ENCODE measurements at places on chromosomes 2 and 18.

DNA sequence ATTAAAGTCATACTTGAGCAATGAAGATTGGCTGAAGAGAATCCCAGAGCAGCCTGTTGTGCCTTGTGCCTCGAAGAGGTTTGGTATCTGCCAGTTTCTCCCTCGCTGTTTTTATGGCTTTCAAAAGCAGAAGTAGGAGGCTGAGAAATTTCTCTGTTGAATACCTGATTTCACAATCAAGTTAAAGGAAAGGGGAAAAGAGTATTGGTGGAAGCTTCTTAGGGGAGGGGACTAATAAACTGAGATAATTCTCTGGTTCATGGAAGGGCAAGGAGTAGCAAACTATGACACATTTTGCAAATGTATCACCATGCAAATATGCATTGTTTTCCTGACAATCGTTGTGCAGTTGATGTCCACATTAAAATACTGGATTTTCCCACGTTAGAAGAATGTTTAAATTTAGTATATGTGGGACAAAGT lies at the start of gene IL1B:
Gene IL1B, minus strand, starts transcription at position 85 of the 423 bp plus-strand sequence. CDS start 550 bp downstream, outside the sequence.
- DNase-seq, result peak; percentile 87

DNA sequence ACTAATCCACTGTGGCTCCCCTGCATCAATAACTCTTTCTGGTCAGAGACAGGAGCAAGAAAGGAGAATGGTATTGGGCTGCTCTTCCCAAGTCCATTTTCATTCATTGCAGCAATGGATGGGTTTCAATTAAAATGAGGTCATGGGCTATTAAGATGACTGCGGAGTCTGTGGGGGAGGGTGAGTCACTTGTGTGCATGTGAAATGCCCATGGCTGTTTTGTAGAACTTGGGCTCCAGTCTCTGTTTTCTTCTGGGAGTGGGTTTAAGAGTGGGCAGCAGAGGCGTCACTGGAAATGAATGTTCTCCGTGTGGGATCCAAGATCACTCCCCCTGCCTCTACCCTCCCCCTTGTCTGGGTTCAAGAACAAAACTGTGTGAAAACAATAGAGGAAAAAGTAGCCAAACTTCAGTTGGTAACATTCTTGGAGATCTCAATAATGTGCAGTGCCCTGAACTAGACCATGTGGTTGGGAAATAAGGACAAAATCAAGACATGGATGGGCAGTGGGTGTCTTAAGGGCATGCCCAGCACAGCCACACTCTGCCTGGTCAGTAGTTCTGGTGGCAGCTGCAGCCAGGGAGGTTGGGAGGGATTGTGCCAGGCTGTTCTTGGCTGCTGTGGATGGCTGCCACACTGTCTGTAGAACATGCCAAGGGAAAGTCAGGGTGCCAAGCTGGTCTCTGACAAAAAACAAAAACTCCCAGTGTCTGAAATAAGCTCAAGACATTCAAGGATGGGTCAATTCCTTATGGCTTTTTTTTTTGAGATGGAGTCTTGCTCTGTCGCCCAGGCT lies 68.2 kb upstream of the CXCR4 start:
- peak; percentile 9 for DNase-seq

- DNase-seq, result no peak
Measured at GRCh38 chr2:126507425-126507911, 148.5 kb upstream of the GYPC start.

DNA sequence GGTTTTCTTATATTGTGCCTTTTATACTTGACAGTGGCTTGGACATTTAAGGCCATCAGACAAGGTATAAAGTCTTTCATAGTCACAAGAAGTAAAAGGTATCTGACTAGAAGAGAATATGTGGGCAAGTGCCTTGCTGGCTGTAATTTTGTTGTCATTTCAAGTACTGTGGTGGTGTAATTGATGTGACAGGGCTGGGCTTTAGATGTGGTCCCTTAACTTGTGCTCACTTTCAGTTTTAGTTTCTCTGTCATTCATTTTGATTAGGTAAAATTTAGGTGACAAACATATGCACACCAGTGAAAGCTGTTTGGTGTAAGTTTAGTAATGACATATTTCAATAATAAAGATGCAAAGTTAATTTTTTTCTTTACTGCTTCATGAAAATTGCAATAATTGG lies 31.2 kb upstream of the TBR1 start:
- DNase-seq, result no peak

DNA sequence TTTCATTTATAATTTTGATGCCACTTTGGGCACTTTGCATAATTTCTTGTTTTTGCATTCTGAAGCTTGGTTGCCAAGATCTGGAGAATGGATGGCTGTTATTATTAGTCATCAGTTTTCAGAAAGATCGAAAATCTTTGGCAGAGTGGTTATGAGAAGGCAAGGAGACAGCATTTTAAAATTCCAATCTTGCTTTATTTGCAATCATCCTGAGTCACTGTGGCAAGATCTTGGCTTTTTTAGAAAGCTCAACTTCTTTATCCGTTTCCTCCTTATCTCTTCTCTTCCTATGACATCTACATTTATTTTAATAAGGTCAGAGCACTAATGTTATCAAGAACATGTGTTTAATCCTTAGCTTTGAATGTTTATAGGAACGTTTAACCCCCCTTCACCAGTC lies 31.1 kb upstream of the EIF2AK3 start:
- peak; percentile 34 for DNase-seq

GRCh38 chr2:60064687-60065389 lies 488.6 kb downstream of the BCL11A start:
- DNase-seq, result no peak

- DNase-seq, result peak; percentile 45
Measured at GRCh38 chr2:207167099-207167923, 1.6 kb upstream of the KLF7 start.
